Smooth muscle cell of trachea (primary cell): ENCODE measurements at places on chromosomes 1 and 21. TPM values are rescaled to one million over a fixed set of nuclear protein-coding genes. Genes with fewer than 3 reads are reported as not detected.

The S100A5 gene
- total RNA-seq, result not detected in 2 replicates

The RPS8 gene
- total RNA-seq, result 1,101 and 2,066 TPM in 2 replicates

The KCNK2 gene
- 4.1 and 5.2 TPM in 2 replicates for total RNA-seq

The ANGPTL3 gene
- not detected in 2 replicates for total RNA-seq

The DOP1B gene
- 11.7 and 15.0 TPM in 2 replicates for total RNA-seq

The TSEN15 gene
- 27.0 and 51.9 TPM in 2 replicates for total RNA-seq

The ZFP69B gene
- total RNA-seq, result 2.2 and 3.8 TPM in 2 replicates

The KIF2C gene
- 2.2 and 52.5 TPM in 2 replicates for total RNA-seq

The PPP1R8 gene
- total RNA-seq, result 35.1 and 46.4 TPM in 2 replicates

The C1QTNF12 gene
- 2.5 and 5.1 TPM in 2 replicates for total RNA-seq

The TIE1 gene
- total RNA-seq, result 0.17 and 5.5 TPM in 2 replicates

The SPRR1B gene
- not detected in 2 replicates for total RNA-seq

The CAPN9 gene
- total RNA-seq, result 0.15 TPM in 1 of 2 replicates, not detected in the other

The CACNA1E gene
- total RNA-seq, result not detected in 2 replicates
